ENCODE measurements at places on chromosomes 7 and 10.

- DNase-seq, result no peak
These were observed 52.0 kb downstream of the MMRN2 start for GRCh38 chr10:86905429-86905828.

DNA sequence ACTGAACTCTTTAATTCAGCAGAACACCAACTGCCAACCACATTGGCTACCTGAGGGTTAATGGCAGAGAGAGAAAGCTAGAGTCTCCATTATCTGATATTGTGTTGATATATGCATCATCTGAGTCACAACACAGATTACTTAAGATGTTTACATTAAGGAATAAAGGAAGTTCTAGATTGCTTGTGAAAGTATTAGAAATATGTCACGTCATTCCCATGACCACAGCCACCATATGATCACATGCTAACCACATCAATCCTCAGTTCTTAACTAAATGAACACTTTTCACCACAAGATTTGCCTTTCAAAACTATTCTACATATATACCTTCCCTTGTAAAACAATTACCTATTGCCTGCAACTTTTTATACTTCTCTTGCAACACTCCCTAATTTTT lies 337.9 kb downstream of the FGFR2 start:
- DNase-seq, result no peak

DNA sequence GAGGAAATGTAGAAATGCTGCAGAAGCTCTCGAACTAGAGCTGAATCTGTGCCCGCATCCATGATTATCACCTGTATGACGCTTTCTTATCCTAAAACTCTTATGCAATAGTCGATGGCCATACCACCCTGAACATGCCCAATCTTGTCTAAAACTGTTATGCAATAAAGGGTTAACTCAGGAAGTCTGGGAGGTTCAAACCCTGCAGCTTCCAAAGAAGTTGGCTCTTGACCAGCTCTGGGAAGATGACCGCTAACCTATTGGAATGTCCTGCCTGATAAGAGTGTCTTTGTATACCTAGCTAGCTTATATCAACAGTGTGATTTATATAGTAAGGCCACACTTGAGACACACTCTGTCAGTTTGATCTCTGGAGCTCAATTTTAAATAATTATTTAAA lies 3.4 kb upstream of the C10orf88 start:
- DNase-seq, result no peak

DNA sequence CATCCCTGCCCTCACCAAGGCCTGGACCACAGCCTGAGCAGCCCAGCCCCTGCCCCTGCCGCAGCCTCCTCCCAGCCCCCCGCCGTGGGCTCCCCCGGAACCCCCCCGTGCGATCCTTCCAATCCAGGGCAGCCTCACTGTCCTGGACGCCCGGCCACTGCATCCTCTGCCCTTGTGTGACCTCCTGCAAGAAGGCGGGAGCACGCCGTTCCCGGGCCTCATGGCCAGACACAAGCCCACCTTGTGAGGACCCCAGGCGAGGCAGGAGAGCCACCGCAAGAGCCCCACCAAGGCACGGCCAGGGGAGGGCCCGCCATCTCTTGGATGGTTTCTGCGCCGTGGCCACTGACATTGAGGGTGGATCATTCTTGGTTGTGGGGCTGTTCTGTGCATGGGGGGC lies 7.8 kb upstream of the LFNG start:
- DNase-seq, result no peak

DNA sequence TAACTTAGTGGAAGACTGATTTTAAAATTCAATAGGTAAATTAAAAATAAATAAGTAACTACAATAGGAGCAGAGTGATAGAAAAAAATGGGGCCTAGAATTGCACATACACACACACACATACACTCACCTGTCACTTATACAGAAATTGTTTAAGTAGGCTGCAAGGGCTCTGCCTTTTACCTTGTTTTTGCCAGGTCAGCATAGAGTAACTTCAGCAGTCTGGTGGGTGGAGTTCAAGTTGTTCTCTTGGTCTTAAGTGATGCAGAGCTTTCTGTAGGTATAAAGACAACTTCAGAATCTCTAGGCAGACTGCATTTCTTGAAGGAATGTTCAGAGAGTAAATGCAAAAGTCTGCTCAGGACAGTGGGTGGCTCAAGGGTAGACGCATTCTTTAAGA lies 457.0 kb downstream of the INHBA start:
- no peak for DNase-seq

- no peak for DNase-seq
These were observed 113.6 kb downstream of the LSMEM1 start for GRCh38 chr7:112594397-112594796.

GRCh38 chr10:132041340-132041739 lies 24.4 kb upstream of the JAKMIP3 start:
- no peak for DNase-seq

DNA sequence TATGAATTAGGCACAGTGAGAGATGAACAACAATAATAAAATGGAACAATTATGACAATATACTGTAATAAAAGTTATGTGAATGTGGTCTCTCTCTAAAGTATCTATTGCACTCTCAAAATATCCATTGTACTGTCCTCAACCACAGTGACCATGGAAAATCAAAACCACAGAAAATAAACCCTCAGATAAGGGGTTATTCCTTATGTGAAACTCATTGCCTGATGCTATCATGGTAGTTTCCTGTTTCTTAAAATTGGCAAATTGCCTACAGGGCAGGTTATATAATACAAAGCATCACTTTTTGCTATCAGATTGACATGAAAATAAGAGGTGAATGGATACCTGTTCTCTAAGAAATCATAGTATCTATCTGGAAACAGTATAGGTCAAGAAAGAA lies 3.8 kb downstream of the MCM10 start:
- no peak for DNase-seq

GRCh38 chr10:30070001-30070685 lies 10.8 kb upstream of the JCAD start:
- no peak for DNase-seq

DNA sequence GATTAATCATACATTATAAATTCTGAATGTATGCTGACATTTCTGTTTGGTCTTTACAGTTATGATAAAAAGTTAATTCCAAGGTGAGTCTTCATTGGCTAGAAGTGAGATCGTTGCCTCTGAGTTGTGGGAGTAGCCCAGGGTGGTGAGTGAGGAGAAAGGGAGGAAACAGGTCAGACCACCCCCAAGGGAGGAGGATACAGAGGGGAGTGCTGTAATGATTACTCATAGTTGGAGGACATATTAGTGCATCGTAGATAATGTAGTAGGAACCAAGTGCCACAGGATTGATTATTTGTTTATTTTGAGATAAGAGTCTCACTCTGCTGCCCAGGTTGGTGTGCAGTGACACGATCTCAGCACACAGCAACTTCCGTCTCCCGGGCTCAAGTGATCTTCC lies 672.2 kb downstream of the INHBA start:
- no peak for DNase-seq

GRCh38 chr7:82701949-82702348 lies 258.4 kb upstream of the CACNA2D1 start:
- no peak for DNase-seq

- DNase-seq, result no peak
These were observed 276.6 kb upstream of the GALNT17 start for GRCh38 chr7:70855373-70855772.

DNA sequence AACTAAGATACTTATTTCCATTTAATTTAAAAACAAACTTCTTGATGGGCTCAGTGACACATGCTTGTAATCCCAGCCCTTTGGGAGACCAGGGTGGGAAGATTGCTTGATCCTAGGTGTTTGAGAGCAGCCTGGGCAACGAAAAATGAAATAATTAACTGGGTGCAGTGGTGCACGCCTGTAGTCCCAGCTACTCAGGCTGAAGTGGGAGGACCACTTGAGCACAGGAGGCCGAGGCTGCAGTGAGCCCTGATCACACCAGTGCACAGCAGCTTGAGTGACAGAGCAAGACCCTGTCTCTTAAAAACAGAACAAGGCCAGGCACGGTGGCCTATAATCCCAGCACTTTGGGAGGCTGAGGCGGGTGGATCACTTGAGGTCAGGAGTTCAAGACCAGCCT lies 37.4 kb downstream of the AVL9 start:
- no peak for DNase-seq

DNA sequence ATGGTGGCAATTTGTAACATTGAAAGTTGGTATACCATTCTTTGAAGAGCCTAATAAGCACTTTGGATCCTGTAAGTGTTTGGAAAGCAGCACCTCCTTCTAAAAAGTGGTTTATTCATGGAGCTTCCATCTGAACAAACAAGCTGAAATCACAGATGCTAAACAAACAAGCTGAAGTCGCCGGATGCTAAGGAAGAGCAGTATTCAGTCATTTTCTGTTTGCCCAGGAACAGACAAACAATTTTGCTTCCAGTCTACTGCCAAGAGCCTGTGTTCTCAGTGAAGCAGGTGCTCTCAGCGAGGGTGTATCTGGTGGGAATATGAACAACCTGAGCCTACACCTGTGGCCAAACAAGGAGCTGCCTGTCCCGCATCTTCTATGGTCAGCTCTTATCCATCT lies 6.3 kb downstream of the COL28A1 start:
- no peak for DNase-seq

DNA sequence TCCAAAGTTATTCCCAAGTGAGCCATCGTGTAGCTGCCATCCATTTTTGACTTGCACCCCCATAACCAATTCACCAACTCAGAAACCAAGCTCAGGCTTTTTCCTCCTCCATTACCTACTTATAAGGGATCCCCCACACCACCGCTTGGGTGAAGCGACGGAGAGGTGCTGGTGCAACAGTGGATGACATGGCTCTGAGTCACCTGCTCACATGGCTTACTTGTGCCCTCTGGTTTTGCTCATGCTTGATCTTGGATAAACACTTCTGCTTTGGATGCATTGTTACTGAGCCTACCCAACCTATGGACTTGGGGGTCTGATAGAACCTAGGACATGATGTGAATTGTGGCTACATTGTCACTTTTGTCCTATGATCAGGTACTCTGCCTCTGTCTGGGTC lies 12.0 kb upstream of the AKR1B1 start:
- DNase-seq, result no peak

DNA sequence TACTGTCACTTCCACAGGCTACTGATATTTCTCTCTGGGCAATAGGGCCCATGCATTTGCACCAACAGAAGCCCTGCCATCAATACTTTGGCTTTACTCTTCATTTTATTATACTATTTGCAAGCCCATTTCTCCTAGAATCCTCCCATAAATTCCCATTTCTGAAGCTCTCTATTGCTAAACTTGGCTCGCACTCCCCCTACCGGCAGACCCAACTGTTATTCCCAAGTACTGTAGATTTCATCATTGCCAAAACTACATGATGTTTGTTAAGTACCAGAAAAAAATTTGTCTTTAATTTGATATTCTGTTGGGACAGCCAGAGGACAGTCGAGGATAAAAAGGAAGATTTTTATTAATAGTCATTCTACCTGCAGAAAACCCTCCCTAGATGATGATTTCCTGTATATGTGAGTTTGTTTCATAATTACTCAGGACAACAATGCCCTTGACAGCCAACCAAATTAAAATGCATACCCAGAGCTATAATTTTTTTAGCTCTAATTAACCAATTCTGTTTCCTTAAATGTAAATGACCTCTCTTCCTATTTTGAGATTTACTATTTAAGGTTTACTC lies 298.6 kb downstream of the REEP3 start:
- DNase-seq, result no peak

DNA sequence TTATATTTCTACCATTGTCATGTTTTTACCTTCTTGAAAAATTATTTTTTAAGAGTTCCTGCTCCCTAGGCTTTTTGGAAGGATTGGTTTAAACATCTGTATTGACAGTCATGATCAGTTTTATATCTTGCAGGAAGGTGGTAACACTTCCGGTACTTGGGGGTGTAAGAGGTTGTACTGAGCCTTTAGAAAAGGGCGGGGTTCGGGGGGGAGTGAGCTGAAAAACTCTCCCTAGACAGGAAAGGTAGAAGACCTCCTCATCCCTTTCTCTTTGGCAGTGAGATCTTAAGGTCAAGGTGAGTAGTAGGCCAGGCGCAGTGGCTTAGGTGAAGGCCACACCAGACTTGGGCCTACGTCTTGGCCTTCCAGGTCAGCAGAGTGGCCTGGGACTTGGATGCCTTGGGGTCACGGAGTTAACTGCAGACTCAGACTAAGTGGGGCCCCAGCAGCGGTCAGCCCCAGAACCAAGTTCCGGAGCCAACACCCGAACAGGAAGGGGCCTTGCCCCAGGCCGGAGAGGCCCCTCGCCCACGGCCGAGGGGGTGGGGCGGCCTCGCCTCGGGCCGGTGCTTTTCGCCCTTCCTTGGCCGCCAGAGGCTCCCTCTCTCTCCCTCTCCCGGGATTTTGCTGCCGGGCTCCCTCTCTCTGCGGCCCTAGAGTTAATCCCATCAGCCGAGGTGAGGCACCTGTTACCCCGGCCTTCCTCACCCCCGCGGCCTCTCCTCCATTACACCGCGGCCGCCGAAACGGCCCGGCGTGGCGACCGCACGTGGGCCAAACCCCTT lies at the start of gene PPP1R9A:
TSS of gene PPP1R9A (plus strand) at position 569 of the 785 bp plus-strand sequence. CDS start 2,520 bp downstream, outside the sequence.
- no peak for DNase-seq

- DNase-seq, result no peak
These were observed 774 bp downstream of the SEM1 start for GRCh38 chr7:96708872-96709271.

DNA sequence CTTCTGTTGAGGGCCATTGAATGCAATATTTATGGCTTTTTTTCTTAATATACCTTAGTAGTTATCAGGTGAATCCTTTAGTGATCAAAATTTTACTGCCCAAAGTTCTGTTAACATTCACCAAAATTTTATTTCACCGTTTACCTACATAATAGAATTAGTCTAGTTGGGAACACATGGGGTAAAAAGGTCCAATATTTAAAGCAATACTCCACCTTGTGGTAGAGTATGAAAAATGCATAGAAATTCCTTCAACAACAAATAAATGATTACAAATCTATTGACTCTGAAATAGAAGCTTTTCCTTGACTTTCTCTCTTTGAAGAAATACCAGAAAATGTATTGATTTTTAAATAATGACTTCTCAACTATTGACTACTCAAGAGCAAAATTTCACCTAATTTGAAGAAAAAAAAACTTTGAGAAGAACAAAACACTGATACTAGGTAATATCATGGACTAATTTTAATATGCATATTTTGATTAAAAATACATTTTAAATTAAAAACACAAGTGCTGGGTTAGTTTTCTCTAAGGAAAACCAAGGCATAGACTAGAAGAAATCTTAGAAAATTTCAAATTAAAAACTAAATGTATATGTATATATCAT lies 43.3 kb downstream of the POLR1F start:
- DNase-seq, result no peak

- DNase-seq, result no peak
These were observed 11.6 kb upstream of the PON3 start for GRCh38 chr7:95407751-95408150.

- no peak for DNase-seq
These were observed 161.9 kb downstream of the BMPER start for GRCh38 chr7:34067005-34067778.

DNA sequence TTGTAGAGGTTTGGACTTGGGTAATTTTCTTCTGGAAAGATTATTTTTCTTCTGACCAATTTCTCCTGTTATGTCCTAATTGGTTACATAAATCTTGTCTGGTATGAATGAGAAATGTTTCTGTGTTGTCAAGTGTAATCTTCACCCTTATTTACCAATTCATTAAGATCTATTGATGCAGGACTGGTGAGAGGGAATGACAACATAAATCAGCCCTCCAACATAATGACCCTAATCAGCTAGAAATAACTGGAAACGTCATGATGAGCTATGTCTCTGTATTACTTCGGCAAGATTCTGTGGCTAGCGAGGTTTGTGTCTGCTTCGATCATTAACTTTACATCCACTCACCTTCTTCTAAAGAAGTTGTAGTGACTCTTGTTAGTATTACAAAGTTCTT lies 3.5 kb downstream of the FOXP2 start:
- no peak for DNase-seq
